Choroid plexus epithelial cell (primary cell): ENCODE measurements at places on chromosomes 2 and 18.

GRCh38 chr2:86480105-86480504 is 38.9 kb downstream of the KDM3A start:
- DNase-seq = no peak

GRCh38 chr2:41736105-41736567 is 311.7 kb upstream of the PKDCC start:
- DNase-seq = no peak

- DNase-seq = peak; percentile 52
These were observed 10.0 kb upstream of the GCA start for GRCh38 chr2:162333968-162334367.

DNA sequence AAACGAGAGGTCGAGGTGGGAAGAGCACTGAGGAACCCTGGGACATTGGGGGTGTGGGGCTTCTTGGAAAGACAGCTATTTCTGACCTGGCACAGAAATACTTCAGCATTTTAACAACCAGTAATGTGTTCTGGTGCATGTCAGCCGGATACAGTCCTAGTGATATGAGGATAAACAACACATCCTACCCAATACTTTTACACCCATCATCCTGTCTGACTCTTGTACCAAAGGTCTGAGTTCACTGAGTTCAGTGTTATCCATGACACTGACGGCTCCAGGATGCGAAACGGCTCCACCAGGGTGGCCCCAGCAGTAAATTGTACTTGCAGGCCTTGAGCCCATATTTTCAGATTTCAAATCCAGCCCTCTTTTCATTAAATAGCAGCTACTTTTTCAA is 65.9 kb upstream of the SH3BP4 start:
- DNase-seq = no peak

GRCh38 chr2:109382951-109383350 is 230.8 kb downstream of the SEPTIN10 start:
- DNase-seq = peak; percentile 69

- no peak for DNase-seq
These were observed 198.2 kb downstream of the CTNNA2 start for GRCh38 chr2:79711098-79711497.

- DNase-seq = peak; percentile 66
These were observed 137.1 kb downstream of the ZEB2 start for GRCh38 chr2:144382849-144383248.

- DNase-seq = no peak
These were observed 126.2 kb downstream of the FSHR start for GRCh38 chr2:49028101-49028500.

GRCh38 chr18:47929681-47930198 is 719 bp downstream of the SMAD2 start:
- peak; percentile 67 for DNase-seq

DNA sequence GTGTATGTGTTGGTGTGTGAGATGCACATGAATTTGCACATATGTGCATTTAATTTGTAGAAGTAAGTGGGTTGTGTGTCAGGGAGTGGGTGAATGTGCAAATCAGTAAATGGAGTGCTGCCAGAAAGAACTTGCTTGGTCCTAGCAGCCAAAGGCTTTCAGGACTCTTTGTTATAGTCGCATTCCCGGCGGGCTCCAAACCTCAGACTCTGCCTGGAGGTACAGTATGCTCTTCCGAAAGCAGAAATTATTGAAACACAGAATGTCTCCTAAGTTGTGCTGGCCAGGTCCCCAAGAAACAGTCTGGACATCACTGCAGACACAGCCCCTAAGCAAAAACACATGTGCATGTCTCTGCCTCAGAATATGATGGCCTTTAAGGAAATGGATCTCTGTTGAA is 232.4 kb downstream of the INSIG2 start:
- no peak for DNase-seq

GRCh38 chr2:119409506-119409905 is 22.1 kb upstream of the TMEM37 start:
- DNase-seq = no peak

DNA sequence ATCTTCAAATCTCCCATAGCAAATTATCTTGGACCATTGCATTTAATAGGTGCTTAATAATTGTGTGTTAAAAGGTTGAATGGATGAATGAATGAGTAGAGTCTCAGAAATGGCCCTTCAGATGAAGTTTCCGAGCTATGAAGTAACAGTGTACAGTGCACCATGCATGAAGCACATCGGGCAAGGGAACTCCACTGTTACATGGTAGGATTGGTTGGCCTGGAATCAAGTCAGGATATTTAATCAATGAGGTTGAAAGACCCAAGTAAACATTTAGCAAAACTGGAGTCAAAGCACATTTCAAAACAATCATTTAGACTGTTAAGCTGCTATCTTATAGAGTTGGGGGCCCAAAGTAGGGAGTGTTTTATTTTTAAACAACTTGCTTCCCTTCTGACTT is 80.0 kb downstream of the APOB start:
- no peak for DNase-seq

DNA sequence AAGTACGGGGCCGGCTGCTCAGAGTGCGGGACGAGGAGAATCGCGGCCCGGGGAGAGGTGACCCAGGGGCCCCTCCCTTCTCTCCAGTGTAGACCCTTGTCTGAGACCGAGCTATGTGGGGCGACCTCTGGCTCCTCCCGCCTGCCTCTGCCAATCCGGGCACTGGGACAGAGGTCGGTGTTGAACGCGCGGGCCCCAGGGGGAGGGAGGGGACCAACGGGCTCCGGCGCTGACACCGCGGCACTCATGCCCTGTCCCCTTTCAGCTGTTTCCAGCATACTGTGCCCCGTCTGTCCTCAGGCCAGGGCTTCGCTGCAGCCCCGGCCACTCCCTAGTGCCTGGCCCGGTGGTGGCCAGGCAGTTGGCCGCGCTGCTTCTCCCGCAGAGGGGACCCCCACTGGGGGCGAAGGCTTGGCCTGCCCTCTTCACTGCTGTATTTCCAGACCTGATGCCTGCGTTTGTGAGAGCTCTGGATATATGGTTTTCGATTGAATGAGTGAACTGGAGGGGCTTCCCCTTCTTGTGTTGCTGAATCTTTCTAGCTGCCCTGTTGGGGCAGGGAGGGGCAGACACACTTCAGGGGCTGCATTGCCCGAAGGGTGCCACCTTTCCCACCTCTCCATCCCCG is 809 bp downstream of the DBI start:
- peak; percentile 12 for DNase-seq

GRCh38 chr2:225011585-225011984 is 30.7 kb downstream of the DOCK10 start:
- DNase-seq = no peak

GRCh38 chr2:156800781-156801361 is 364.7 kb downstream of the GPD2 start:
- peak; percentile 1 for DNase-seq

DNA sequence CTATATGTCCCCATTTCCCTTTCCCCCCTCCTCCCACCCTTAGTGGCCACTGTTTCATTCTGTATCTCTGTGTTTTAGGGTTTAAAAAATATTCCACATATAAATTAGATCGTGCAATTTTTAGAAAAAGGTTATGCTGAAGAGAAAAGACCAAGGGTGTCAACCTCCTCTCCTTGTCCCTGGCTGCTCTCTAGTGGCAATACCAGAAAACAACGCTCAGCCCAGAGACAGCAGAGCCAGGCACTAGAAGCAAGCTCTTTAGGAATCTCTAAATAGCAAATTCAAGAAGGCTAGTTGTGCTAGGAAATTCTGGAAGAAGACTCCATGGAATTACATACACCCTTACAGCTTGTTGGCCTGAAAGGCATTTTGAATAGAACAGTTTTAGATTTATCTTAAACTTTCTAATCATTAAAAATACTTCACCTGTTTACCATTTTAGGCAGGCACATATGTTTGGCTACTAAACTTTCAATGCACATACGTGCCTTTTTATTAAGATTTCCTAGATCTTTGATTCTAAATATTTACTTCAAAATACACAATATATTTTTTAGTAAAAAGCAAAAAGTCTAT is 35.1 kb upstream of the RASGRP3 start:
- peak; percentile 89 for DNase-seq

GRCh38 chr2:213766062-213766461 is 481.8 kb downstream of the SPAG16 start:
- DNase-seq = no peak

- no peak for DNase-seq
These were observed 9.2 kb downstream of the DNMT3A start for GRCh38 chr2:25332571-25332970.

DNA sequence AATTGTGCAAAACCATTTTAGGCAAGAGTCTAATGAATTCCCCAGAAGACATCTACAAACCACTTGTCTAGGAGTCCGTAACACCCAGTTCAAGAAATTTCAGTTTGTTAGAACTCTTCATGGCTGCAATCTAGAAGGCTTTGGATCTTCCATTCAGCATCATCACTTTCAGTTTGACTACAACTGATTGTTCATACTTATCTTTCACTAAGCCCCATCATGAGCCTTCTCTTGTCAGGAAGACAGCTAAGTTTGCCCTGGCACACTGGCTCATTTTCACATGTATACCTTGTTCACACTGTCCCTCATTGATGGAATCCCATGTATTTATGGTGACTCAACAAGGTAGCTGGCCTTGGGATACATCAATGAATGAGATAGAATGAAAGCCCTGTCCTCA is 898.4 kb upstream of the CELF4 start:
- DNase-seq = no peak

- no peak for DNase-seq
These were observed 9.9 kb upstream of the MBOAT2 start for GRCh38 chr2:9013403-9013802.

- peak; percentile 76 for DNase-seq
These were observed 7.3 kb upstream of the PLEK start for GRCh38 chr2:68357605-68358337.

DNA sequence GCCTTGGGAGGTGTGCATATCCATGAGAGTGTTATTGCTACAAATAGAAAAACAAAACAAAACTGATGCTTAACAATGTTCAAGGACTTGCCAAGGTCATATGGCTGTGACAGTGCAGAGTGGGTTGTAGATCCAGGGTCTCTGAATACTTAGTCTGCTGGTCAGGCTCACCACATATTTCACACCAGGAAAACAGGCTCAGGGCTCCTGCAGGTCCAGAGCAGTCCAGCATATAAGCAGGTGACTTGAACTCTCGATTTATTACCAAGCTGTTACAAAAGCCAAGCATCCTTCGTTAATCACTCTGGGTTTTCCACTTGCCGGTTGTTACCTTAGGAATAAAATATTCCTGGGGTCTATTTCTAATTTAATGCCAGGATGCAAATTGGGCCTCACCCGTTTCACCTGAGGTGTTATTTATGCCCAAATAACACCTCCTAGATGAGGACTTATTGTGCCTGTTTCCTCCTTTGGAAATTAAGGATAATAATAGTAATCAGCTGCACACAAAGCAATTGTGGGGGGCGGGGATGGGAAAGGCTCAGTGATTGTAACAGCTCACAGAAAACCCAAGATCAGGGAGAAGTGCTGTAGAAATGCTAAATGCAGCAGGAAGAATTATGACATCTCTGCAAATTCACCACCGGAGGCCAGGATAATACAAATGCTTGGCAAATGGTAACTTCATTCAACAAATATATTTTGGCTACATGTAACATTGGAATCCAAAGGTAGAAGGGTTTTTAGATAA is 72.9 kb downstream of the TMEM182 start:
- DNase-seq = no peak

DNA sequence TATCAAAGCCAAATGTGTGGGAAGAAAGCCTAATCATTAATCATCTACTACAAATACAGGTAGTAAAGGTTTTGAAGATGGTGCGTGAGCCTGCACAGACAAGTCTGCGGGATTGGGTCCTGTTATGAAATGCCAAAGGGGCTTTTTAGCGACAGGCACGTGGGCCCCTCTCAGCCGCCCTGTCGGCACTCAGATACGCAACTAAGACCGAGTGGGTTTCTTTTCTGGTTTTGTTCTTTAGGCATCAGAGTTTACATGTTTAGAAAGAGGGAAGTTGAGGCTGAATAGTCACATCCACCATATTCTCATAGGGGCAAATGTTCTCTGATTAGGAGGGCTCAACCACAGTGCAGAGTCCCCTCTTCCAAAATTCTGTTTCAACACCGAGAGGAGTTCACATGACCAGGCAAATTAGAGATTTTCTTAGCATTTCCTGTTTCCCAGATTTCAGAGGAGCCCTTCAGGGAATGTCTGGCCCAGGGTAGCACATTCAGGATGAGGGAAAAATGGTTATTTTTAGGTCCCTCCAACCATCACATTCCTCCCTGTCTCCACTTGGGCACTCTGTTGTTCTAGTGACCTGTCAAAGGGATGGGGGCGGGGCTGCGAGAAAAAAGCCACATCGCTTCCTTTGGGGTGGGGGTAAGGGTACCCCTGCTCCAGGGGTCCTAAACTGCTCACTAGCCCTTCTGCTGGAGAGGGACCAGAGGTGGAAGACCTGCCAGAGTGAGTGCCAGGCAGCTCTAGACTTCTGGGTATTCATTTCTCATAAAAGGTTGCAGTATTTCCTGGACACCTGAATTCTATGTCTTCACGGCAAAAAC is 159.2 kb downstream of the BCL2 start:
- DNase-seq = no peak

- peak; percentile 13 for DNase-seq
These were observed 385.8 kb downstream of the GALR1 start for GRCh38 chr18:77635451-77635850.

- DNase-seq = peak; percentile 91
These were observed 59.1 kb downstream of the ACSL3 start for GRCh38 chr2:222919841-222920526.

DNA sequence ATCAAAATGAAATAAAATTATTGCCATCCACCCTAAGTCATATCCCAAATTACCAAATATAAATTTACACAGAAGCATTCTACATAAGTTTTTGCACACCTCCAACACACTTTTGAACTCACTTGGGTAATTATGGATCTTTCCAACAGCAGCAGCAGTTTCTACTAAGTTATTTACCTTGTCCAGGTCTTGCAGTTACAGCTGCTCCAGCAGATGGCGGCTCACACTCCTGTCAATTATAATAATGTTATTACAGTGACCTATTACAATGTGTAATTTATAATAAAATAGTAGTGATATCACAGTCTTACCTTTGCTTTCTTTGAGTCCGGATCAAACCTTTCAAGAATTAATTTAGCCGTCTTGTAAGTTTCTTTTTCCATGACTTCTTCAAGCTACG is 37.9 kb downstream of the LNPK start:
- peak; percentile 18 for DNase-seq

DNA sequence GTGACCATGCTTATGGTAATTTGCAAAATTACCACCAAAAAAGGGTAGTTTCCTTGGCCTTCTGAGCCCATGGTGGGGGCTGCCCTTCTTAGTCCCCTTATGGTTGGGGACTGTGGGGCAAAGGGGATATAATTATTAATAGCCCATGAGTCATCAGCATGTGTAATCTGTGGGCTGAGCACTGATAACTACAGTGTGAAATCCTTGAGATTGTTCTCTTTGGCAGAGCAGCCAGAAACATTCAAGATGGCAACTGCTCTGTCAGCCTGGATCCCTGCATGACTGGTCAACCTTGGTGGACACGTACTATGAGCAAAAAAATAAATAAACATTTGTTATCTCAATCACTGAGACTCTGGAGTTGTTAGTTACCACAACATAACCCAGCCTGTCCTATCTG is 61.3 kb downstream of the MGAT4A start:
- peak; percentile 26 for DNase-seq

- no peak for DNase-seq
These were observed 13.1 kb upstream of the LGALSL start for GRCh38 chr2:64440843-64441242.

GRCh38 chr18:76564117-76564516 is 69.1 kb upstream of the ZNF516 start:
- DNase-seq = peak; percentile 71
